ENCODE measurements at places on chromosomes 11 and 22.

- no peak for DNase-seq
Measured at GRCh38 chr11:75831915-75832502, 17.0 kb downstream of the UVRAG start.

GRCh38 chr11:113279591-113279990 lies 34.8 kb upstream of the TTC12 start:
- no peak for DNase-seq

- no peak for DNase-seq
Measured at GRCh38 chr11:129447654-129448239, 72.1 kb downstream of the BARX2 start.

DNA sequence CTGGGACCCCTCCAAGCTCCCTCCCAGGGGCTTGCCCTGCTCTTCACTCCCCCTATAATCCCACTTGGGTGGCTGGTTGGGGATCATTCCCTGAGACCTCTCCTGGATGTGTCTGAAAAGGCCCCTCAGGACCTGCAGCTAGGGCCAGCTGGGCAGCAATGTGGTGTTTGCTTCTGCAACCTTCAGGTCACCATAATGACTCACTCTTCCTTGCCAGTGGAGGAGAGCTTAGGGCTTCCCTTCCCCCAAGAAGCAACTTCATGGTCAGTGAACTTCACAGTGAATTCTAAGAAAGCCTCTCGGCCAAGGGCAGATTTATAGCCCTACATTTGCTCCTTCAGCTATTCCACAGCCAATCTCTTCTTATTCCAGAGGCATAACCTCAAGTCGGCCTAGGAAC lies 45.1 kb upstream of the TSPAN18 start:
- no peak for DNase-seq

GRCh38 chr22:25219211-25219689 lies at the start of gene CRYBB2:
TSS of gene CRYBB2 (plus strand) at chr22:25219639. CDS start at chr22:25221430, 1,791 bp downstream.
- DNase-seq = no peak

DNA sequence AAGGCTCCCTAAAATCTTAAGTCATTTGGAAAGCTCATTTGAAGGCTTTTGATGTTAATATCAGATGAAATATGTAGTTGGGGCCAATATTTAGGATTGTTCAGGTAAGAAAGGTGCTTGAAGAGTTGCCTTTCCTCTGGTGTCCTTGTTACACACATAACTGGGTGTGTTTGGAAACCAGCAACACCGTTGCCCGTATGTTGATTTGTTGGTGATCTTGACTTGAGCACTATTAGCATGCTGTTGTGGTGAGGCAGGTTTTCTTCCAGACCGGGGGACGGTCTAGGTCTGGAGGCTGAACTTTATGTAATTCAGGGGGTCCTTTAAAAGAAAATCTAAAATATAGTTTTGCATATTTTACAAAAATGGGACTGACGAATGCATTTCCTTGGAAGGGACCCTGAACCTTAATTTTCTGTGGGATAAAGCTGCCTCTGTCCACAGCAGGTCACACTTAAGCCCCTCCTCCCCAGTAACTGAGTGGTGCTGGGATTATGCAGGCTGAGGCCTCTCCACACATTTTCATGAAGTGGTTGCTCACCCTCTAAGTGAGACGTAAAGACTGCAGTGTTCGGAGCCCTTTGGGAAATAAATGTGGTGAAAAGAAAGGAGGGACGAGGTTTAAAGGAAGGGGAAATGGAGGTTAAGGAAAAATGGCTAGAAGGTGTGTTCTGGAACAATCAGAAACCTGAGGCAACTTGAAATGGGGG lies 1.8 kb downstream of the YWHAH start:
- no peak for DNase-seq

DNA sequence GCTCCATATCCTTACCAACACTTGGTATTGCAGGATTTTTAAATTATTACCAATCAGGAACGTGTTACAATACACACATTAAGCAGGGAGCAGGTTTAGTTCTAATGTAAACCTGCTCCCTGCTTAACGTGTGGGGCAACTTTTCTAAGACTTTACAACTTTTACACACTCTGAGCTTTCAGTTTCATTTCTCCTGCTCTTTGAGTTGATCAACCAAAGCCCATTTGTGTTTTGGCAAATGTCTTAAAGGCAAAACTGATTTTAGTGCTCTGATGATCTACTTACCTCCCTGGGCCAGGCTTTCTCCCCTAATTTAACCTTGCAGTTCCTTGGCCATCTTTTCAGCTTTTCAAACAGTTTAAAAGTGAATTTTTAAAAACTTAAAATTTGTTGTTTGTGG lies 70.9 kb downstream of the ZBTB44 start:
- DNase-seq = no peak

DNA sequence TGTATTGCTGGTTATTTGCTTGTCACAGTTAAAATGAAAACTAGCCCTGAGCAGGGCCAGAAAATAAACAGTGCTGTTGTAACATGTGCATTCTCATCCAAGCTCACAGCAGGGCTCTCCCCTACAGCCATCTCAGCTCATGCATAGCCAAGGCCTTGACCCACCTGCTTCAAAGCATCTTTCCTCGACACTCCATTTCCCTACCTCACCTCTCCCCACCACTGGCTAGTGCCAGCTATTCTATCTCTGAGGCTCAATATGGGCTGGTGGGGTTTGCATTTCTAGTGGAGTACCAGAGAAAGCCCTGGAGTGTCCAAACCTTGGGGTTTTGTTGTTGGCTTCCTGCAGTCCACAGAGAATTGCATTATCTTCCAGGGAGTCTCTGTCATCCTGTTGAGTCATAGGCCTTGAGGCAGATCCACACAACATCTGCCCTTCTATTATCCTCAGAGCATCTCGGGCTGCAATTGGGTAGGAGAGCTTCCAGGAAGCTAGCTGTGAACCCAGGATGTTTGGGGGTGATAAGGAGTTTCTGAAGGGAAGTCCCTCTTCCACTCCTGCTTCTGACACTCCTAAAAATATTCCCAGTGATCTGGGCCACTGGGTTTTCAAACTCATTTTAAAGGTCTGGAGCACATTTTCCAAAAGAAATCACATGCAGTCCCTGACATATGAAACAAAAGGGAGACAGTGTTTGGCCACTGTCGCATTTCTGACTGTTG lies 36.1 kb upstream of the AMOTL1 start:
- no peak for DNase-seq

DNA sequence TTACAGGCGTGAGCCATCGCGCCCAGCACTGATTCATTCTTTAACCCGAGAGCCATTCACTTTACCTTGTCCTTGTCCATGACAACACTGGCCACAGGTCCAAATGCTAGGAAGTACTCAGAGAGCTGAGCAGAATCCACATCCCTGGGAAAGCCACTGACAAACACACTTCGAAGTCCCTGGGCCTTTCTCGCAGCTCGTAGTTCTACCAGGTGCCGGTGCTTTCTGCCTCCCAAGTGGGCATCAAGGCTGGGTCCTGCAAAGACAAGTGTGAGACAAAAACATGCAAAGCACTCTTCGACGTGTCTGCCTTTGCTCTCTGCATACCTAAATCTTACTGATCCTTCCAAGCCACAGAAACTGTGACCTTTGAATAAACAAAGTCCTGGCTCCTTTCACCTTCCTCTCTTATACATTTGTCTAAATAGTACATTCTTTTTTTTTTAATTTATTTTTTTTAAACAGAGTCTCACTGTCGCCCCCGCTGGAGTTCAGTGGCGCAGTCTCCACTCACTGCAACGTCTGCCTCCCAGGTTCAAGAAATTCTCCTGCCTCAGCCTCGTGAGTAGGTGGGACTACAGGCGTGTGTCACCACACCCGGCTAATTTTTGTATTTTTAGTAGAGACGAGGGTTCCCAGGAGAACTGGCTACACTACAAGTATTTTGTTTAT lies 2.2 kb downstream of the TUT1 start:
- DNase-seq = no peak

GRCh38 chr22:44200451-44200850 lies 19.7 kb downstream of the PARVG start:
- DNase-seq = no peak

- no peak for DNase-seq
Measured at GRCh38 chr11:18726040-18726439, at the start of gene IGSF22. TSS of gene IGSF22 (minus strand) at chr11:18726188. CDS start at chr11:18724236, 1,952 bp downstream.

GRCh38 chr22:35894464-35894878 lies 134.2 kb downstream of the RBFOX2 start:
- no peak for DNase-seq

DNA sequence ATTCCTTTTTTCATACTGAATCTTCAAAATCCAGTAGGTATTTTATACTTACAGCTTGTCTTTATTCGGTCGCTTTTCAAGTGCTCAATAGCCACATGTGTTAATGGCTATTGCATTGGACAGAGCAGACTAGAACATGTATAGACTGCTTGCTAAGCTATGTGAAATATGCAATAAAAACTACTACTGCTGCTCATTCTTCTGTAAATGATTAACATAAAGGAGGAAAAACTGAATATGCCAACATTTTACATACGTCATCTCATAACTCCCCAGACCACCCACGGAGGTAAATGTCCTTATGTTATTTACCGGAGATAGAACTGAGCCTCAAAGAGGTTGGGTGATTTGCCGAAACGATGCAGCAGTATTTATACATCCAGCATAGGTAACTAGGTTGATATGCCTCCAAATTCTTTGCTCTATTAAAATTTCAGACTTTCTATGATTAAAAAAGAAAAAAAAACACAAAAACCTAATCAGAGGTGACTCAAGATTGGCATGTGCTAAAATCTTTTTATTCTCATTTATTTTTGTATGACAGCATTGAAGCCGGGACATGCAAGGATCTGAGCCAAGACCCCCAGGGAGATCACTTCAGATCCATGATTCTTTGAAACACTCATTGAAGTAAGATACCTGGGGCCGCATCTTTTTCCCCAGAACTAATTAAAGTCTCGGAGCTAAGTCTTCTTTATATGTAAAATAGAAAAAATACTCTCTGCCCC lies 78.5 kb upstream of the OR5AK2 start:
- no peak for DNase-seq

- DNase-seq = no peak
Measured at GRCh38 chr11:36360826-36361415, 64.8 kb downstream of the PRR5L start.

- no peak for DNase-seq
Measured at GRCh38 chr11:62928011-62928410, 6.8 kb upstream of the CHRM1 start.

GRCh38 chr11:18046116-18046777 lies at the start of gene TPH1:
TSS of gene TPH1 (minus strand) at chr11:18046269. CDS start at chr11:18040762, 5,507 bp downstream.
- DNase-seq = no peak

DNA sequence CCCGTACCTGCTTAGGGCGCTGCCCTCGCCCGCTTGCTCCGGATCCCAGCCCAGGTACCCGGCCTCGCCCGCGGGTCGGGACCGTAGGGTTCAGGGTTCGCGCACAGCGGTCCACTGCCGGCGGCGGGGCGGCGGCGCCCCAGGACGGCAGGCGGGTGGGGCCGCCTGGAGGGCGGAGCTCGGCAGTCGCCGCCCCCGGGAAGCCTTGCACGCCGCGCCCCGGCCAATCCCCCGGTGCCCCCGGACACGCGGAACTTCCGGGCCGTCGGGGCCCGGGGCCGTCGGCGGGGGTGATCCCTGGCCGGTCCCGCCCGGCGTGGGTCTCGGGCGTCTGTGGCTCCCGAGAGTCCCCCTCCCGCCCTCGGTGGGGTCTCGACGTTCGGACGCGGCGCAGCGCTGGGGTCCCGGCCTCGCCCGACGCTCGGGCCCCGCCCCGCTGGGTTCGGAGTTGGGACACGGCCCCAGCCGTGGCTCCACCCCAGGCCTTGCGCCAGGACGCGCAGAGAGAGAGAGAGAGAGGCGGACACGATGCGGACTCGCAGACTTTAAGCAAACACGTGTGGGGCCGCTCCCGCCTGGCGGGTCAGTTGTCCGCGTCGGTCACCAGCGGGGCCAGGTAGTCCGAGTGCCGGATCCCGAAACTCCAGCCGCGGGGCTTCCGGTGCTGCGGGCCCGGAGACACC lies at the start of gene TYMP:
TSS of gene TYMP (minus strand) at position 116 of the 683 bp plus-strand sequence. CDS start 303 bp downstream, outside the sequence.
- DNase-seq = no peak

DNA sequence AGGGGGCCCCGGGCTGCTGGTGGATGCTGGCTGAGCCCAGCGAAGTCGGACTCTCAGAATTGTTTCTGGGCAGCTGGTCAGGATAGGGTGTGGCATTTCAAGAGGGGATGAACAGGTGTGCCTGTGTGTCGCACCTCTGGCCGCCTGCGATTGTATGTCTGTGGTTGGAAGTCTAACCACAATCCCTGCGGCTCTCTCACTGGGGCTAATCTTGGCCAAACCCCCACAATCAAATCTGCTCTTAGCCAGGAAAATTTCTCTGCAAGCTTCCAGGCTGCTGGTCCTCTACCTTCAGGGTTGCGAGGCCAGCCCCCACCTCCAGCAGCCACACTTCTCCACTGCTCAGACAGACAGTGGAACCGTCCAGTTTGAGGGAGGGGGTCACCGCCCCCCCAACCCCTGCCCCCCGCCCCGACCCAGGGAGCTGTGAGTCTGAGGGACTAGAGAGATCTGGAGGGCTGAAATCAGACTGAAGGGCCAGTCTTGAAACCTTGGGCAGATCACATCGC lies 953 bp downstream of the ATG16L2 start:
- DNase-seq = no peak

DNA sequence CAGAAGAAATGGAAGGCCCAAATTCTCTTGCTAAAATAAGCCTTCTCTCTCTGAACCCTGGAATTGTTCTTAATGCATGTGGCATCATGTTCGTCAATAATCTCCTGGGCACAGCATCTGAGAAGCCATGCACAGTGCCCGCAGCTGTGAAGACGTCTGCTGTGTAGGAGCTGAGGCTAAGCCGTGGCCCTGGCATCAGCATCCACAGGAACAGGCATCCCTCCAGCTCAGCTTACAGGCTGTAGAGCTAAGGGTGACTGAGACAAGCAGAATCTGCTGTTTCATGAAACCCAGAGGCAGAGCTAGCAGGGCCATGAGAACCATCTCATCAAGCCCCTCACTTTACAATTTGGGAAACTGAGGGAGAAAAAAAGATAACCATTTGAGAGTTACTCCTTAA lies 60.6 kb downstream of the SEZ6L start:
- no peak for DNase-seq

- no peak for DNase-seq
Measured at GRCh38 chr22:31826443-31826842, 72.6 kb downstream of the DEPDC5 start.

DNA sequence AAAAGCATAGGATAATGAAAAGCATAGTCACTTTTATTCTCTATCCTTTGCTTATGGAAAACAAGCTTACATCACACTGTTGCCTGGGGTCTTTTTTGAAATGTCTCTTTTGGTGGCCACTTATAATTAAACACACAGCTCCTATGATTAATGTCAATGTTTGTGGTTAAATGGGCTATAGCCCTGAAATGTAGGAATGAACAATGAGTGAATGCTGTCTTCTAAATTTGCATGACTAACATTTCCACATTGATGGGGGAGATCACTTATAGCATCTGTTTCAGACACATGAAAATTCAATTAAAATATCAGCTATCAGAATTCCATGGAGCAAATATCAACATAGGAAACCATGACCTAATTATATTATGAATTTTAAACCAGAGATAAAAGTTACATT lies 171.4 kb upstream of the FAT3 start:
- no peak for DNase-seq

- no peak for DNase-seq
Measured at GRCh38 chr11:17812865-17813187, 78.2 kb downstream of the KCNC1 start.
